RPMI8226 (cell line): ENCODE measurements at places on chromosomes 3 and 15.

GRCh38 chr15:95247071-95247984 lies 1016.0 kb downstream of the MCTP2 start:
- no peak for DNase-seq

GRCh38 chr15:83284559-83285283 lies at the start of gene BNC1:
Gene BNC1 (minus strand): TSS chr15:83284664. CDS start chr15:83284628, 36 bp downstream.
- no peak for DNase-seq

DNA sequence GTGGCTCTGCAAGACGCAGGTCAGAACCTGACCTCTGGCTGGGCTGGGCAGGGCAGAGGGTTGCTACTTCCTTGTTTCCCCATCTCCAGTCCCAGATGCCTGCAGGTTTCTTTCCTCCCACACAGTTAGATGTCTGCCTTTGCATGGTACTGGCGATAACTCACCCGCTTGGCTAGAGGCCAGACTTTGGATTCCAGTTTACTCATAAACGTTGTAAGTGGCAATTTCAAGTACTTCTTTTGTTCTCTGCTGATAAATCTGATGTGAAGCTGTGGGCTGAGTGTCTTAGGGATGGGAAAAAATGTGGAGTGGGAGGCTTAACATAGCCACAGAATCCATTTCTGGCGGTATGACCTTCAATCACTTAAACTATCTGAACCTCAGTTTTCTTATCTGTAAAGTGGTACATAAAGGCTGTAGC lies 194.2 kb downstream of the EBLN2 start:
- no peak for DNase-seq

DNA sequence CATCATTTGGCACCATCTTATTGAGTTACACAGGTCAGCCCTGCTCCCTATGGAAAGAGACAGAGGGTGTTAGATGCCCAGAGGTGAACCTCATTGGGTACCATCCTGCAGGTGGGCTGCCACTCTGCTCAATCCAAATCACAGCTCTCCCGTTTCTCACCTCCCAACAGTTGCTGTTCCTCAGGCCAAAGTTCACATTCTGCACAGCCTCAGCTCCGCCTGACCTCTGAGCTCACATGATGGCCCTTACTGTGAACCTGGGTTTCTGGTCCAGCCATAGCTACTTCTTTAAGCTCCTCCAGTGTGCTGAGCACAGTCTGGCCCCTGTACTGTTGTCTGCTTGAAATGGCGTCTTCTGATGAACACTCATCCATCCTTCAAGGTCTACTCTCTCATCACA lies 47.8 kb downstream of the BTD start:
- DNase-seq, result no peak

GRCh38 chr3:4828279-4829030 lies 150.8 kb upstream of the BHLHE40 start:
- DNase-seq, result no peak

- no peak for DNase-seq
Observed at GRCh38 chr3:66198437-66199088, 22.2 kb upstream of the SLC25A26 start.

DNA sequence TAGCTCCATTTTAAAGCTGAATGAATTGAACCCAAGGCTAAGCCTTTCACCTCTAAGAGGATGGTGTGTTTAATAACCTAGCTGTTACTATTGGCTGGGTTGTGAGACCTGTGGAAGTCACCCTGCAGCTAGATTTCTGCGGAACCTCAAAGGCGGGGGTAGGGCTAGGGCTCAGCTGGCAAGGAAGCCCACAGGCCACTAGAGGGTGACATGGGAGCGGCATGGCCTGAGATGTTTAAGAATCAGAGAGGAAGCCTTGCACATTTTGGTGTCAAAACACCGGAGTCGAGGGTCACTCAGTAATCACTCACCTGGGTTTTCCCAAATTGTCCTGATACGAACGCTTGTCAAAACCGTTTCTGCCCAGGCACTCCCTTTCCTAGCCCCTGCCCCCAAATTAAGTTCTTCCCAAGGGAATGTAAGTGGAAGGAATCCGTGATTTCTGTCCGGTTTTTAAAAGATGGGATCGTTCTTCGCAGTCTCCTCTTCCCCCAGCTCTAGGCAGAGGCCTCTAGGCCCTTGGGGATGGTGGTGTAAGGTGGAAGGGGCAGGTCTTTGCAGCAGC lies 3.8 kb upstream of the ACAD9 start:
- peak; percentile 71 for DNase-seq
